ENCODE measurements at places on chromosomes 2 and 18.
A peak's percentile ranks its signal among the peaks of the same experiment; 100 is the strongest.

GRCh38 chr2:217738061-217738460, 264.7 kb downstream of the TNS1 start:
- DNase-seq = no peak

GRCh38 chr2:239423551-239423950, 22.7 kb upstream of the HDAC4 start:
- no peak for DNase-seq

DNA sequence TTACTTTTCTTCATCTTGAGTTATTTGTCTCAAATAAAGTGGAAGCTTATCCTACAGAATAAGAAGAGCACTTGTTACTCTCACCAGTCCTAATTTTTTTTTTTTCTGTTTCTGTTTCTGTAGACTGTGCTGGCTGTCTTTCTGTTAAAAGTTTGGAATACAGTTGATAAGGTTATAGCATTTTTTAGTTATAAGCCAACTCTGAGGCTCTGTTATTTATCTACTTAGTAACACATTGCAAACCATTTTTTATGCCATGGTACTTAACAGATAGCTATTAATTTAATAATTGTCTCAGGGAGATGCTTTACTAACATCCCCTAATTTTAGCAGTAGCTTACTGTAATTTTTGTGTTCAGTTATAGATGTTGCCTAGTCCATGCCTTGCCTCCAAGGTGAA, 37.9 kb downstream of the CREB1 start:
- DNase-seq = no peak

DNA sequence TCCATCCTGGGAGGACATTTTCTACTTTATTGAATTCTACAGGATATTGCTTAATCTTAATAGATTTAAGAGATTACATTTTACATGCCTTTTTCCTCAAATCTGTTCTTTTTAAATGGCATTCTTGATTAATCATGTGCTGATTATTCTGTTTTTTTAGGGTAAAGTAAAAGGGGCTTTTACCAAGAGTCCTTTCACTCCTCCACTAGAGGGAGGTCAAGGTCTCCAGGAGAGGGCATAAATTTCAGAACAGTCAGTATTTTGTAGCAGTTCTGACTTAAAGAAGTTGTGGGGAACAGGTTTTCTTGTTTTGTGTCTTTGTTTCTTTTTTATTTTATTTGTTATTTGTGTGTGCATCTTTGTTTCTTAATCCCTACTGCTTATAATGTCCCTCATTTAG, 25.4 kb downstream of the WDR75 start:
- DNase-seq = no peak

DNA sequence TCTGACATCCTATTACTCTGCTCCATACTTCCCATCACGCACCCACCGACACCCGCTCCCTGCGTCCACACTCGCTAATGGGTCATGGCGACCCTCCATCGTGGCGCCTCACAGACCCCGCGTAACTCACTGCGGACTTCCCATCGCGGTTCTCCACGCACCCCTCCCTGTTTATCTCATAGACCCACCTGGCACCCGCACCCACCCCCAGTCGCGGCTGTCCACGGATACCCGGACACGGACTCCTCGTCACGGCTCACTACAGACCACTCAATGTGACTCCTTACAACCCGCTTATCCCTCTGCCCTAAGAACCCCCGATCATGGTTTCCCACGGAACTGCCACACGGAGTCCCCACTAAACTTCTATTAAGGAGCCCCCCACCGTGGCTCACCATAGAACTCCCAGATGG, 458 bp downstream of the CXXC1 start:
- DNase-seq = peak; percentile 78

- DNase-seq = no peak
Measured at GRCh38 chr2:216107760-216108159, 1.4 kb upstream of the XRCC5 start.

GRCh38 chr18:68660354-68661183, 54.3 kb downstream of the TMX3 start:
- DNase-seq = no peak
